Central memory CD8-positive, alpha-beta T cell (primary cell): ENCODE measurements at places on chromosomes 4 and X.

DNA sequence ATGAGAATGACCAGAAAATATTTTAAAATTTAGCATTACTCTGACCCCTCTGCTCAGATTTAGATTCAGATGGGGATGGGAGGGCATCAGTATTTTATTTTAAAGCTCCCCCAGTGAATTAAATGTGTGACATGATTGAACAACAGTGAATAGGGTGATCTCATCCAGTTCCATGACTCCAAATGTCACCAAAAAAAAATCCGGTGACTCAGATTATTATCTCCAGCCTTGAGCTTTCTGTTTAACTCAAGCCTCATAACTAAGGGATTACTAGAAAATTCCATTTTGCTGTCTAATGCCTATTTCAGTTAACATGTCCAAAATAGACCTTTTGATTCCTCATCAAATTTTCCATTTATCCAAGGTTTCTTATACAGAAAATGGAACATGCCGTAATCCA lies 121.8 kb upstream of the TMEM47 start:
- DNase-seq: no peak

DNA sequence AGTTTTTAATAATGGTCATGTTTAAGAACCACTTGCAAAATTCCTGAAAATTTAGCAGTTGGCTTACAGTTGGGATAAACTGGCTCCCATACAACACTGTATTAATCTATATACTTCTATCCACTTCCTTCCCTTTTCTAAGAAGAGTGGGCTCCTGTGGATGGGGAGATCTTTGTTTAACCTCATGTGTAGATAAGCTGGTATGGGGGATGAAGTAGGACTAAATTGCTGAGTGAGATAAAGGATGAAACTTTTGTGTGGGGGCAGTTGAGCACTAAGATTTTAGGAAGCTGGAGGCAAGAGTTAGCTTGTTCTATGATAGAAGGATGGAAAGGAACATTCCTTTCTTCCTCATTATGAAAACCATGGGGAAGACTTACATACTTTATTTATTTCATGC lies 54.6 kb upstream of the ATP8A1 start:
- no peak for DNase-seq

DNA sequence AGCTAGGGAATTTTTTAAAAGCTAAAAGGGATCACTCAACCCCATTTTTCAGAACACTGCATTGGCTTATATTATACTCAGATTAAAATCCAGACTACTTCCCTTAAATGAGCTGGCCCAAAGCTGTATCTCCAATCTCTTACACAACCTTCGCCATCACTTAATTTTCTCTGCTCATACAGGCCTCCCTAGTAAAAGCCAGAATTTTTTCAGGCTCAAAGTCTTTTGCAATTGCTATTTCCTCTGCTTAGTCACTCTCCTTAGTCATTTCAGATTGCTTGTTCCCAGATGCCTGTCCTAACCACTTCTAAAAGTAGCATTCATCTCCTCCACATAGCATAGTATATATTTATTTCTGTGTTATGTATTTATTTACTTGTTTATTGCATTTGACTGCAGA lies 1587.9 kb upstream of the ADGRL3 start:
- no peak for DNase-seq

GRCh38 chr4:74738464-74739143 lies 55.7 kb downstream of the BTC start:
- DNase-seq: no peak

DNA sequence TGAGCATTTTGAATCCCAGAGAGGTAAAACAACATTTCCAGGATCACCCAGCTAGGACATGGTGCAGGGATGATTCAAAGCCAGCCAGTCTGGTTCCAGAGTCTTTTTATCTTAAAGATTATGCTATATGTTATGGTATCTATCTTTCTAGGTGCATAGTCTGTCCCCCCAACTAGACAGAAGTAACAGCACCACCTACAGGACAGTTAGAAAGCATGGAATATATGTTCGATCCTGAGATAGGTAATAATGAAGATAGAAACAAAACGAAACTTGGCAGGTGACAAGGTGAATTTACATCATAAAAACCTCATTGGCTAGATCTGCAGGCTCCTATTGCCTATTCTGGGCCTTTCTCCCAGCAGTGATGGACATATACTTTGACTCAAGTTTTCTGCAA lies 723.2 kb downstream of the SMARCA1 start:
- DNase-seq: no peak

- no peak for DNase-seq
Observed at GRCh38 chrX:65726715-65727114, 59.3 kb downstream of the MSN start.

DNA sequence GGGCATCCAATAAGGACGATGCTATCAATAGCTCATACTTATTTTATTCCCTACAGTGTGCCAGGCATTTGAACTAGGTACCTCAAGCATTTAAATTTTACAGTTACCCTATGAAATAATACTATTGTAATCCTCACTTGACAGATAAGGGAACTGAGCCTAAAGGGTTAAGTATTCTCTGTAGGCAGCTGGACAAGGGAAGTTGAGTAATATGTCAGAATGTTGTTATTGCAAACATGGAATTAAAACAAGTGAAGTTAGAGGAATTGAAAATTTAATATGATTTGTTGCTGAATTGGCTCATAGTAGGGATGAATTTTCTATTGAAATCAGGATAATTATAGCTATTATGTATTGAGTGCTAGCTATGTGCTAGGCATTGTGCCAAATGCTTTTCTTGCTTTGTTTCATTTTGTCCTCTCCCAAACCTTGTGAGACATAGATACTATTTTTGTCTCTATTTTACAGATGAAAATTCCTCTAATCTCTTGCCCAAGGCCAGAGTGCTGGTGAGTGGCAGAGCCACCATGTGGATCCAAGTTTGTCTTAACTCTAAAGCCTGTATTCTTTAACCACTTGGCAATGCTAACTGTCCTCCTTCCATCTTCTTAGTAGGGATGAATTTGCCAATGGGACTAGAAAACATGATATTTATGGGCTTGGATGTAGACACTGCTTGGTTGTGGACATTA lies 58.1 kb downstream of the TMEM164 start:
- DNase-seq: no peak

DNA sequence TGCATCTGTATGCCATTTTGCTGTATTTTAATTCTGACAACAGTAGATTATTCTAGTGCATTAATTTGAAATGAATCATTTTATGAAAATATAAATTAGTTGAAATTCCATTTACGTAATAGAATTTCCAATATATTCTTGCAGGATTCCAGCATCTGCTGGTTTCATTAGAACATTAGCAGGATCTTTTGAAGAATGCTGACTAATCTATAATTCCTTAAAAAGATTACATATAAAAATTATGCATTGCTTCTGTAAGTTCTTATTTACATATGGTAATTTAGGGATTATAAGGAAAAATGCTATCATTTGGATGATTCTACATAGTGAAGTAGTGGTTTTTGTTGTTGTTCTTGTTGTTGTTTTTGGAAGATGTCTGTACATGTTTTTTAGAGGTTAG lies 182.2 kb upstream of the GNPDA2 start:
- DNase-seq: no peak

GRCh38 chr4:102779204-102779603 lies 18.4 kb upstream of the MANBA start:
- DNase-seq: no peak

DNA sequence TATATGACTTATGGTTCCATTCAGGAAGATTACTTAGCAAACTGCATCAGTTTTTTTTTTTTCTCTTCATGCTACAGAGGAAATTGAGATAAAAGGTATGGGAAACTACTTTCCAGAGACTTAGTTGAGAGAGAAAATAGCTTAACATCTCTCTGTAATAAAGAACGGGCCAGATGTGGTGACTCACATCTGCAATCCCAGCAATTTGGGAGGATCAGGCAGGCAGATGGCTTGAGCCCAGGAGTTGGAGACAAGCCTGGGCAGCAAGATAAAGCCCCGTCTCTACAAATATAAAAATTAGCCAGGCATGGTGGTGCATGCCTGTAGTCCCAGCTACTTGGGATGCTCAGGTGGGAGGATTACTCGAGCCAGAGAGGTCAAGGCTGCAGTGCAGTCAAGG lies 271.2 kb upstream of the TENM3 start:
- no peak for DNase-seq

GRCh38 chr4:126838941-126839679 lies 793.6 kb upstream of the INTU start:
- DNase-seq: no peak

DNA sequence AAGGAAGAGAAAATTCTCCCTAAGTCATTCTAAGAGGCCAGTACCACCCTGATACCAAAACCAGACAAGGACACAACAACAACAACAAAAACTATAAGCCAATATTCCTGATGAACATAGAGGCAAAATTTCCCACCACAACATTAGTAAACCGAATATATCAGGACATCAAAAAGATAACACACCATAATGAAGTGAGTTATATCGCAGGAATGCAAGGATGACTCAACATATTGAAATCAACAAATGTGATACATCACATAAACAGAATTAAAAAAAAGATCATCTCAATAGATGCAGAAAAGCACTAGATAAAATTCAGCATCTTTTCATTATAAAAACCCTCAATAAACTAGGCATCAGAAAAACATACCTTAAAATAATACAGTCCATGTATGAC lies 1844.4 kb upstream of the PCDH10 start:
- DNase-seq: no peak
